Vagina (tissue), 2 donors: ENCODE measurements at places on chromosomes 12 and 14.

DNA sequence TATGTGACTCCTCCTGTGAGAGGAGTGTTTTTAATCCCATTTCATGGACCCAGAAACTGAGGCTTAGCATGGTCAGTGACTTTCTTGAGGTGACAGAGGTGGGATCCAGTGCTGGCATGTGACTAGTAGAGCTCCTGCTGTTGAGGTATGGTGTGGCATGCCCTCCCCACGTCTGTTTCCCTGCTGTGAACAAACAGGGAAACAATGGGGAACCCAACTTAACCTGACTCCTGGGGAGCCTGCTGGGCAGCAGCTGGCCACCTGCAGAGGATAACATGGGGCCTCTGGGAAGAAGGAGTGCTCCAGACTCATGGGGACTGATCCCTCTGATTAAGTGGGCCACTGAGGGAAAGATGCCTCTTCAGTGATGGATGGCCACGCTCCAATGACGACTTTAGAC lies 114.0 kb downstream of the BEGAIN start:
- DNase-seq: no peak

- DNase-seq: no peak
These were observed 1.5 kb upstream of the ULK1 start for GRCh38 chr12:131892711-131893604.

DNA sequence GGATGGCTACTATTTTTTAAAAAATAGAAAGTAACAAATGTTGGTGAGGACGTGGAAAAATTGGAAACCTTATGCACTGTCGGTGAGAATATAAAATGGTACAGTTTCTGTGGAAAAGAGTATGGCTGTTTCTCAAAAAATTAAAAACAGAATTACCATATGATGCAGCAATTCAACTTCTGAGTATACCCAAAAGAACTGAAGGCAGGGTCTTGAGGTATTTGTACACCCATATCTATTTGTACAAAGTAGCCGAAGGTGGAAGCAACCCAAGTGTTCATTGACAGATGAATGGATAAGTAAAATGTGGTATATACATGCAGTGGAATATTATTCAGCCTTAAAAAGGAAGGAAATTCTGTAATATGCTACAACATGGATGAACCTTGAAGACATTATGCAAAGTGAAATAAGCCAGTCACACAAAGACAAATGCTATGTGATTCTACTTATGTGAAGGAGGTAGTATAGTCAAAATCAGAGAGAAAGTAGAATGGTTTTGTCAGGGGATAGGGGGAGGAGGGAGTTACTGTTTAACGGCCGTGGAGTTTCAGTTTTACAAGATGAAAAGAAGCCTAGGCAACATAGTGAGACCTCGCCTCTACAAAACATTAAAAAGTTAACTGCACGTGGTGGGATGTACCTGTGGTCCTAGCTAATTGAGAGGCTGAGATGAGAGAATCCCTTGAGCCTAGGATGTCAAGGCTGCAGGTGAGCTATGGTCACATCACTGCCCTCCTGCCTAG lies 38.4 kb upstream of the CCT2 start:
- DNase-seq: no peak

DNA sequence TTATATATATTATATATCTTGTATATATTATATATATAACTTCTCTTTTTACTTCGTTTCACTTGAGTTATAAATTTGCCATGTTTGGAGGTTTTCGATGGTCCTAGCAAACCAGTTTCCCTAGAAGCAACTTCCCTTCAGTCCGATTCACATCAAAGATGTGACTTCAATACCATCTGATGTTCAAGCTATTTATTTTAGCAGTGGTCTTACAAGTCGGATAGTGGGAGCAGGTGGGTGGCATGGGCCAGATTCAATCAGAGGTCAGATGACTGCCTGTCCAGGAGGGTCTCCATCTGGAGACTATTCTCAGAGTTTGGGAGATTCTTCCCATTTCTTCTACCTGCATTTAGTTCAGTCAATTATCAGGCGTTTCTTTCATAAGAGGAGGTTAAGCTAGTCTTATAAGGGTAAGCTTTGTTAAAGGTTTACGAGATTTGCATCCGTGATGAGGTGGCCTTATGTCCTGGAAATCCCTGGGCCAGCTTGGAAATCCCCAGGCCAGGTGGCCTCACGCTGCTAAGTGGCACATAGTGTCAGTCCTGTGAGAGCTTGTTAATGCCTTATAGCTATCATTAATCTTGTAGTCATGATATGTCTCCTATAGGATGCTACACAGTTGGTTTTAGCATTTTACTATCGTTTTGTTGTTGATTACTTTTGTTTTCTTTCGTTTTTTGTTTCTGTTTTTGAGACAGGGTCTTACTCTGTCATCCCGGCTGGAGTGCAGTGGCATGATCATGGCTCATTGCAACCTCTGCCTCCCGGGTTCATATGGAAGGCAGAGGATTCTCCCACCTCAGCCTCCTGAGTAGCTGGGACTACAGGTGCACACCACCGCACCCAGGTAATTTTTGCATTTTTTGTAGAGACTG lies 145.8 kb downstream of the BICD1 start:
- DNase-seq: no peak

DNA sequence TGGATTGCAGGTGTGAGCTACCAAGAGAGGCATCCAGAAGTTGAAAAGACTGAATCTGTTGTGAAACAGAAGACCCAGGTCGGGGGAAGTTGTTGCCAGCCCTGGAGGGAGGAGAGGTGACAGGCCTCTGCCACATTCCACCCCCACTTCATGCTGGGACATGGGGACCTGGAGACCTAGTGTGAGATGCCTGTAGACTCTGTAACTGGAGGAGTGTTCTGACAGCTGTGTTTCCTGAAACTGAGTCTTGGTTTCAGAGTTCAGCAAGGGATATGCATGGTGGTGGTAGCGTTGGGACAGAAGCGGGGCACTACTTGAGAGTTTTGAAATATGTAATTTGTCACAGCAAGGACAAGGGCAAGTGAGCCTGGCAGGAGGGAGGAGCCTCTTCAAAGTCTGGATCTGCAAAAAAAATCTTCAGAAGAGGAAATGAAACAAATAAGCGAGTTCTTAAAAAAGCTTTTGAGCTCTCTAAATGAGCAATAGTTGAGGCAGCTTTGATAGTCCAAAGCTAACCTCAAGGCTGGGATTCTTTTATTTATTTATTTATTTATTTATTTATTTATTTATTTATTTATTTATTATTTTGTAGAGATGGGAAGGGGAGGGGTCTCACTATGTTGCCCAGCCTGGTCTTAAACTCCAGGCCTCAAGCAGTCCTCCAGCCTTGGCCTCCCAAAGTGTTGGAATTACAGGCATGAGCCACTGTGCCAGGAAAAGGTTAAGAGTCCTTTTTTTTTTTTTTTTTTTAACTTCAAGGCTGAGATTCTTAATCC lies 58.9 kb upstream of the EEA1 start:
- no peak for DNase-seq

DNA sequence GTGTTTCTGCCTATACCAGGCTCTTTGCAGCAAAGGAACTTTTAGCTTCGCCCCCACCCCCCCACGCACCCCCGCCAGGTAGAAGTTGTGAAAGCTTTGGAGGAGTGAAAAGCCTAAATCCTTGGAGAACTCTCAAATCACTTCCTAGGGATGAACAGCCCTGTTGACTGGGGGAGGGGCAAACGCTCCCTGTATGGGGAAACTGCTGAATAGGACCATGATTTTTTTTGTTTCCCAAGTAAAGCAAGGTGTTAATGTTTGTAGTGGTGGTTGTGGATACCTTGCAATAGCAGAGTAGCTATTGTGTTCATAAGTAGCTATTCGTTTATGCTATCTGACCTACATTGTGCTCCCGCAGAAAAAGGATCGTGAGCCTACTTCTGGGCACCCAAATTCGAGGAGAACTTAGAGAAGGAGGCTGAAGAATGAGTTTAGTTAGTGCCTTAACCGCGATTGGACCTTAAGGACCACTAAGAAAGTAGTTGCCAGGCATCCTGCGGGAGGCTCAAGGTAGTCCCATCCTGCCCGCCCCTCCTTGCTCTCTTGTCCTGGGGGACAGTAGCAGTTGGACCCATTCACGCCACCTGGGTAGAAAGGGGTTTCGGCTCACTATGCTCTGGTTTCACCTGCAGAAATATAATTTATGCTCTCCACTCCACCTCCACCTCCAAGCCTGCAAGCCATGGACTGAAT lies 901 bp upstream of the NFKBIA start:
- no peak for DNase-seq

- no peak for DNase-seq
These were observed 57.6 kb downstream of the CRADD start for GRCh38 chr12:93734784-93735183.

DNA sequence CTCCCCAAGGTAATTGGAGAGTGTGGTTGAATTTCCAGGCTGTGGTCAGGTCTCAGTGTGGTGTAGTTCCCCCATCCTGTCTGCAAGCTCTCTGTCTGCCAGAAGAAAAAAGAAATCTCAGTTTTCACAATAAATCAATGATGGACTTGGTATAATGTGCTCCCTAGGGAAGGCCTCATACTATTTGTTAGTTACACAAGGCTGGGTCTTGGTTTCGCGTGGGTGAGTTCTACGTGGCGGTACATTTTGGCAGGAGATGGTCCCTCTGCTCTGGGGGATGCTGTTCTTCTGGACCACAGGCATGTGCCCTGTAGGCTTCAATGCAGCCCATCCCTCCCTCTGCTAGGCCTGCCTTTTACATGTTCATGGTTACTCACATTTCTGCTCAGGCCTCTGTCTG lies 206.4 kb upstream of the PELI2 start:
- no peak for DNase-seq

GRCh38 chr14:90049390-90049789 lies 12.4 kb upstream of the KCNK13 start:
- DNase-seq: no peak

GRCh38 chr12:67592228-67593011 lies 56.1 kb upstream of the DYRK2 start:
- DNase-seq: no peak

GRCh38 chr14:51692646-51693045 lies 40.9 kb downstream of the FRMD6 start:
- no peak for DNase-seq

DNA sequence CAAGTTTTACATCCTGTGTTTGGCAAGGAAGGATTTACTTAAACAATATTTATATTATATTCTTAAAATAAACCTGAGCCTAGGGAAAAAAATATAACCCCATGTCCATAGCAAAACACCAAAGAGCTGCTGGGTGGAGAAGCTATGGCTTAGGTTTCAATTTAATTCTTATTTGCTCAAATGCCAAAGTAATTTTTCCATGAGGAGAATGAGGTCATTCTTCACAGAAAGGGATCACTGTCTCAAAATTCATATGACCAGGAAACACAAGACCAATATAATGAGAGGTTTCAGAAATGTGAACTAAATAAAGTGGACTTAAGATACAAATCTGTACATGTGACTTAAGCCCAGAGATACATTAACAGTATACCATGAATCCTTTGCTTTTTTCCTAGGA lies 195.0 kb downstream of the PHLDA1 start:
- DNase-seq: no peak

GRCh38 chr12:105992849-105993740 lies 145.7 kb downstream of the NUAK1 start:
- DNase-seq: no peak

- no peak for DNase-seq
These were observed 49.2 kb upstream of the DICER1 start for GRCh38 chr14:95206534-95206933.

- DNase-seq: no peak
These were observed 40.9 kb downstream of the RTN1 start for GRCh38 chr14:59829469-59830337.

- no peak for DNase-seq
These were observed 36.4 kb upstream of the SYT10 start for GRCh38 chr12:33476058-33476457.

GRCh38 chr12:85186236-85186635 lies 93.8 kb upstream of the ALX1 start:
- DNase-seq: no peak
